HT-29 (cell line): ENCODE measurements at places on chromosomes 6 and 20. TPM values are rescaled to one million over a fixed set of nuclear protein-coding genes. Genes with fewer than 3 reads are reported as not detected.
A peak's percentile ranks its signal among the peaks of the same experiment; 100 is the strongest.

GRCh38 chr6:91240878-91241603, 654.2 kb upstream of the MAP3K7 start:
- no peak for DNase-seq

GRCh38 chr6:160106701-160107100, 14.9 kb upstream of the SLC22A1 start:
- no peak for DNase-seq

Gene DUSP15
- not detected in 2 replicates for total RNA-seq

- no peak for DNase-seq
These were observed 45.7 kb upstream of the NEDD9 start for GRCh38 chr6:11278207-11278559.

GRCh38 chr6:34003962-34004361, 141.9 kb downstream of the GRM4 start:
- no peak for DNase-seq

DNA sequence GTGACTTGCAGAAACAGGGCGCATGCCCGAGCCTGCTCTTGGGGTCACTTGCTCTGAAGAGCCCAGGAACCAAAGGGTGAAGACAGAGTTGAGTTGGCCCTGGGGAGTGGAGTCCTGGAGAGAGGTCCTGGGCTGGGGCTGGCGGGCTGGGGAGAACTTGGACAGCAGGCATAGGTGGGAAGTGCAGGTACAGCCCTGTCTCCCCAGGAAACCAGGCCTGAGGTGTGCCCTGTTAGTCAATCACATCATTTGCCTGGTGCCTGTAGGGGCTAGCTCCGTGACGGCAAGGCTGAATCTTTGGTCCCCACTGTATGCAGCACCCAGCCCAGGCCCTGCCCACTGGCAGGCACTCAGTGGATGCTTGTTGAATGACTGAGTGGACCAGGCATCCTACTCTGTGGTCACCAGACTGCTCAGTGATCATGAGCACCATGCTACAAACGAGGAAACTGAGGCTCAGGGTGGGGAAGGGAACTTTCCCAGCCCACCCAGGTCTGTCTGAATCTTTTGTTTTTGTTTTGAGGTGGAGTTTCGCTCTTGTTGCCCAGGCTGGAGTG, 15.6 kb upstream of the NOL4L start:
- DNase-seq, result no peak

DNA sequence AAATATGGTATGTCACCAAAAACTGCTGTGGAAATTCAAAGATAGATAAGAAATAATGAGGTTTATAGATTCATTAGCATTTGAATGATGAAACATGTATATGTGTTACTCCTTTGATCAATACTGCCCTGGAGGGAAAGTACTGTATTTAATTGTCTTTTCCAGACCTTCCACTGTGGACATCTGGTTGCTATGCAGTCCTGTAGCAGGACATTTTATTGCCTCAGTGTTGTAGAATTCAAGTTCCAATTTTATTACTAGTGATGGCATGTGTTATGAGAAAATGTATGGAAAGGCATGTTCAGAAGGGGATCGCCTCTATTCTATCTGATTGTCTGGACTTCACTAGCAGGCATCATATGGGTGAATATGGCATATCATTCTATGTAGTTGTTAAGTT, 391.0 kb downstream of the TFAP2B start:
- DNase-seq, result no peak

DNA sequence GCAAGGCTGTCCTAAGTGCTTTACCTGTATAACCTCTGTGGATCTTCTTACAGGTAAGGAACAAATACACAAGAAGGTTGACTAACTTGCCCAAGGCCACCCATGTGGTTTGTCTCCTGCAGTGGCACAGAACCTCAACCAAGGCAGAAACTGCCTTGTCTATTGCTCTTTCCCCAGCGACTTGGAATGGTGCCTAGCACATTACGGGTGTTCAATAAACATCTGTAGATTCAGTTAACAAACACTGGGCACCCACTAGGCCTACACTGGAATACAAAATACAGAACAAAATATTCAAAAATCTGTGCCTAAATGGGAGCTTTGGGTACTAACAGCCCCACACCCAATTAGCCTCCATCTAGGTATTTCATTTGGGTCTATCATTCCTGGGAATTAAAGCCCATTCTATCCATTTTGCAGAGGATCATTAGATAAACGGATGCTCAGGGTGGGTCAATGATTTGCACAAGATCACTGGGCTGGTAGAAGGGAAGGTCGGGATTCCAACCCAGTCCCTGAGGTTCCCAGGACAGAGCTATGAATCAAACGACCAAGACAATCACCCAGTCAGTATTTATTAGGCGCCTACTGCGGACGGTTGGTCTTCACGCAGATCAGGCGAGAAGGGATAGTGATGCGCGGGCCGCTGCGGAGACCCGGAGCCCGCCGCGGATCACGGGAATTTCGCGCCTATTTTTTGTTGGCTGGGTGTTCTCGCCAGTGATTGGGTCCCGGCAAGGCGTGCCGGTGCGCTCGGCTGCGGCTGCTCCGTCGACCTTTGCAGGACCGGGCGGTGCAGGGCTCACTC, at the start of gene STK35:
Gene STK35 (plus strand): TSS at position 771 of the 808 bp plus-strand sequence. CDS start 55 bp downstream, outside the sequence.
- no peak for DNase-seq

DNA sequence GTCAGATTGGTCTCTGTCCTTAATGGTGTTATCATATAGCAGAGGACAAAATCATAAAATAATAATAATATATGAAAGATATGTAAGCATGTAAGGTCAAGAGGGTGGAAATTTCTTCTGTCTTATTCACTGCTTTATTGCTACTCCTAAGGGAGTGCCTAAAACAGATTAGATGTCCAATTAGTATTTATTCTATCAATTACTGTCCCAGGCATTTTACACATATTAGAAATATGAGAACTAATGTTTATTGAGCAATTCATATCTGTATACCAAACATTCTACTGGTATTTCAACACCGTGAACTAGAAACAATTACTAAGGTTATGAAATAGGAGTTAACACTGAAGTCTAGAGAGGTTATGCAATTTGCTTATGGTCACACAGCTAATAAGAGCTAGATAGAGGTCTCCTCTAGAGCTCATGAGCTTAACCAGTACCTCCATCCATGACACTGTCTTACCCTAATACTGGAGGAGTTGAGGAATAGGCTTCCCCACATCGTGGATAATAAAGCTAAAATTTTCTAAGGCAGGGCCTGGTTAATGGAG, 302.3 kb downstream of the PLCB1 start:
- no peak for DNase-seq

GRCh38 chr6:170178561-170179477, 112.1 kb downstream of the DLL1 start:
- DNase-seq, result peak; percentile 40

GRCh38 chr20:17226410-17227218, at the start of gene PCSK2:
Gene PCSK2 (plus strand): TSS chr20:17227040. CDS start chr20:17227306, 266 bp downstream.
- DNase-seq, result no peak

Gene EMILIN3
- total RNA-seq, result not detected in 2 replicates

GRCh38 chr6:129921169-129921817, 60.2 kb upstream of the TMEM244 start:
- no peak for DNase-seq

Gene SPATS1
- not detected in 2 replicates for total RNA-seq
